ENCODE measurements at places on chromosomes 1 and 21. TPM values are rescaled to one million over a fixed set of nuclear protein-coding genes. Genes with fewer than 3 reads are reported as not detected.

The DRAXIN gene
- 0.16 TPM for total RNA-seq

The MXRA8 gene
- total RNA-seq, result 139 TPM

The RHBDL2 gene
- total RNA-seq, result not detected

The GJA5 gene
- total RNA-seq, result 0.18 TPM

The NBPF12 gene
- total RNA-seq, result 3.6 TPM

The SPATA1 gene
- not detected for total RNA-seq

The PEA15 gene
- 135 TPM for total RNA-seq

The HTR1D gene
- not detected for total RNA-seq

The DCST2 gene
- 0.18 TPM for total RNA-seq

The LEFTY2 gene
- total RNA-seq, result not detected

The GJA9 gene
- total RNA-seq, result not detected

The NCAM2 gene
- 3.4 TPM for total RNA-seq

The EEIG2 gene
- 14.9 TPM for total RNA-seq

The S100A7A gene
- total RNA-seq, result not detected

The IGSF8 gene
- total RNA-seq, result 18.1 TPM

The SPRR3 gene
- not detected for total RNA-seq

The SLC1A7 gene
- 0.97 TPM for total RNA-seq

The ASPM gene
- 6.1 TPM for total RNA-seq

The CLCA1 gene
- not detected for total RNA-seq

The DISC1 gene
- total RNA-seq, result 4.2 TPM

The OR2L5 gene
- total RNA-seq, result not detected

The CRP gene
- total RNA-seq, result not detected
